ENCODE measurements at places on chromosomes 4 and X.

- no peak for DNase-seq
Observed at GRCh38 chrX:55488593-55489313, 895 bp downstream of the USP51 start.

GRCh38 chr4:184413261-184414046 is 60.9 kb downstream of the IRF2 start:
- DNase-seq: no peak

- no peak for DNase-seq
Observed at GRCh38 chrX:29470030-29470429, 745.3 kb upstream of the MAGEB2 start.

DNA sequence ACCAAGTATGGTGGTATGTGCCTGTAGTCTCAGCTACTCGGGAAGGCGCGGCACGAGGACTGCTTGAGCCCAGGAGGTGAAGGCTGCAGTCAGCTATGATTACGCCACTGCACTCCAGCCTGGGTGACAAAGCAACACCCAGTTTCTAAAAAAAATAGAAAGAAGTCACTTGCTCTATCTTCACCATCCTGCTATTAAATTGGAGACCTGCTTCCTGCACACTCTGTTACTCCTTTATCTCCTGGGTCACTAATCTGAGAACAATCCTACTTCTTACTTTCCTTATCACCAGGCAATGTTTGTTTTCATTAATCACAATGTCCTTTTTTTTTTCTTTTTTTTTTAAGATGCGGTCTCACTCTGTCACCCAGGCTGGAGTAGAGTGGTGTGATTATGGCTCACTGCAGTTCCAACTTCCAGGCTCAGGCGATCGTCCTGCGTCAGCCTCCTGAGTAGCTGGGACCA is 16.2 kb downstream of the PRKX start:
- DNase-seq: no peak

- no peak for DNase-seq
Observed at GRCh38 chr4:18042754-18043153, 21.2 kb upstream of the LCORL start.

Measured in DMS 273 treated with DMSO at 0.1 percent for 48 hours (cell line).